ENCODE measurements at places on chromosomes 7 and 10.

GRCh38 chr7:24894429-24895221 lies 85.4 kb downstream of the OSBPL3 start:
- DNase-seq: peak; percentile 24

DNA sequence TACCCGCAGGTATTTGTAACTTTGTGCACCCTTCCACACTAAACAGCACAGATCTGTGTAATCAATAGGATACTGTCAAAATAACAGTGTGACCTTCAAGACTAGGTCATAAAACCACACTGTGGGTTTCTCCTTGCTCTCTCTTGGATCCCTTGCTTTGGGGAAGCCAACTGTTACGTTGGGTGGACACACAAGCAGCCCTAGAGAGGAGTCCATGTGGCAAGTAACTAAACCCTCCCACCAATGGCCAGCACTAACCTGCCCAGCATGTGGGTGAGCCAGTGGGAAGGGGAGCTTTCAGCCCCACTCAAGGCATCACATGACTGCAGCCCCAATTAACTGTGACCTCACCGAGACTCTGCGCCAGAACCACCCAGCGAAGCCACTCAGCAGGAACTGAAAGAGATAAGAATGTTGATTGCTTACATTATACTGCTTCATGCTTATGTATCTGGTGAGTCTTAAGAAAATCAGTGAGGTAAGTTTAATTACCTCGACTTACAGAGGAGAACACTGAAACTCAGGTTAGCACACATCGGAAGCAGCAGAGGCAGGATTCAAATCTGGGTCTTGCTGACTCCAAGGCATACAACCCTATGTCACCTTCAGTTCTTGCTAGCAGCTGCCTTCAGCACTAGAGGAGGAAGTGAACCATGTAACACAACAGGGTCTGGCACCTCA lies 9.4 kb upstream of the ZC3HAV1 start:
- no peak for DNase-seq

DNA sequence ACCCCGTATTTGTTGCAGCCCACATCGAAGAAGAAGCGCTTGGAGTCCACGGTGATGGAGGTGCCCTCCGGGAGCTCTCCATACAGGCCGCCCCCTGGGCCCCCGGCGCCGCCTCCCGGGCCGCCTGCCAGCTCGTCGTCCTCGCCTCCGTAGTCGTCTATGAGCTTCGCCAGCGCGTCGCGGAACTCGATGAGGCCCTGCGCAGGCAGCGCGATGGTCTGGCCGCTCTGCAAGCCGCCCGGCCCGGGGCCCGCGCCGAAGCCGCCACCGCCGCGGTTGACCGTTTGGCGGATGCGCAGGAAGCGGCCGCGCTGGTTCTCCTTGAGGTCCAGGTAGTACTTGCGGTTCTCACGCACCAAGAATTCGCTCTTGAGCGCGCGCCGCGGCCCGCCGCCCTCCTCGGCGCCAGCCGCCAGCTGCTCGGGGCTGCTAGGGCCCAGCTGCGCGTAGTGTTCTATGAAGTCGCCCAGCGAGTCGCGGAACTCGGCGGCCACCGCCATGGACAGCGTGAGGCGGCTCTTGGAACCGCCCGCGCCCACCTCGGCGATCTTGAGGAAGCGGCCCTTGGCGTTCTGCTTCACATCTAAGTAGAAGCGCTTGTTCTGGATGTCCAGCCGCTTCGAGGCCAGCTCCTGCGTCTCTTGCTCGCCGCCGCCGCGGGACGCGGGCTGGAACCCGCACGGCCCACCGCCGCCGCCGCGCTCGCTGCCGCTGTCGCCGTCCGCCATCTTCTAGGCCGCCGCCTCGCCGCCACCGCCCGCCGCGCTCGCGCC lies 523 bp downstream of the PURB start:
- DNase-seq: no peak

GRCh38 chr10:128922172-128922571 lies 544.9 kb upstream of the MGMT start:
- DNase-seq: no peak

DNA sequence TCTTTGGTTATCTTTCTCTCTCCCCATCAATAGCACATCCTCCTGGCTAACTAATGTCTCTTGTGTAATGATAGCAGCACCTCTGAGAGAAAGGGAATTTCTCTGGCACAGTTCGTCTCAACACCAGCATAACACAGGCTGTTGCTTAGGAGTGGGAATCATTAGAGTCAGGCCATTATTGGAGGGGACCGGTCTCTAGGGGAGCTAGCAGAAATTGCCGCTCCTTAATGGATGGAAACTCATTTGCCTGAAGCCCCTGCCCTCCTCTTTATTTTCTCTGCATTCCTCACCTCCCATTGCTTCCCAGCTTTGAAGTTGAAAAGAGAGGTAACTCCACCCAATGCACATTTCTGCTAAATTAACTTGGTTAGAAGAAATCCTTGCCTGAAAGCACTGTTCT lies 11.9 kb downstream of the LRRC4 start:
- DNase-seq: no peak

DNA sequence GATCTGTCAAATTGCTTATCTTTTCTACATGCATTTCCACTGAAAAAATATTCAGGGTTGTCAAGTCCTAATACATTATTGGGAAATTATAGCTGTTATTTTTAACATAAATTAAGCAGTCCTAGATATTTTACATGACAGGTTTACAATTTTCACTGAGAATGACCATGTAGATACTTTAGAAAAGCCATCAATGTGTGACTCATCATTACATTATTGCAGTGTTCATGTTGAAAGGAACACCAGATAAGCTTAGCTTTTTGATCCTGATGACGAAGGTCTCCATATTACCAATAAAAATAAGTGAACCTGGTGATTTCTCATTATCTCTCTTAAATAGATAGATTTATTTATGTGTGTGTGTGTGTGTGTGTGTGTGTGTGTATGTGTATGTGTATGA lies 529.5 kb upstream of the PCDH15 start:
- no peak for DNase-seq

GRCh38 chr10:80465839-80466590 lies 11.9 kb downstream of the TSPAN14 start:
- no peak for DNase-seq
